ENCODE measurements at places on chromosomes 7 and 10. TPM values are rescaled to one million over a fixed set of nuclear protein-coding genes. Genes with fewer than 3 reads are reported as not detected.

- H3K27ac ChIP-seq = no peak overlapping the region
- peaks cover 68% of the 10 kb centered on the region for H3K27me3 ChIP-seq
- no peak for DNase-seq
- no peaks in the 10 kb centered on the region for H3K36me3 ChIP-seq
- no peak overlapping the region for H3K4me3 ChIP-seq
These were observed 32.1 kb downstream of the ADCYAP1R1 start for GRCh38 chr7:31084226-31084625.

DNA sequence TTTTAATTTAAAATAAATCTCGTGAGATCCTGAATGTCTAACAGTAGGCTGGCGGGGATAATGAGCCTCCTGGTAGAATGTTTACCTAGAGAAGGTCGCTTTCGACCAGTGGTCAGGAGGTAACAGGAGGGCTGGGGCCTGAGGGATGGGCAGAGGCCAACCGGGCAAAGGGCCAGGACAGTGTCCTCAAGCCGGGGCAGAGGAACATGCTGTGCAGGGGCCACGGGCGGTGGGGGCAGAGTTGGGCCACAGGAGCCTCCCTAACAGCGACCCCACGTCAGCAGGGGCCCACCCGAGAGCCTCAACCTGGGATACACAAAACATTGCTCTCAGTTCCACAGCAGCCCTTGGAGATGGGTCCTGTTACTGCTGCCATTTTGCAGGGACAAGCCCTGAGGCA, 14.5 kb downstream of the CFAP46 start:
- no peak for DNase-seq
- no peaks in the 10 kb centered on the region for H3K4me1 ChIP-seq
- no peak overlapping the region for H3K27ac ChIP-seq
- no peaks in the 10 kb centered on the region for H3K27me3 ChIP-seq

GRCh38 chr7:18145160-18145559, 117.5 kb upstream of the PRPS1L1 start:
- H3K36me3 ChIP-seq = no peaks in the 10 kb centered on the region
- no peak overlapping the region for H3K27ac ChIP-seq

- peaks cover 37% of the 10 kb centered on the region for H3K4me1 ChIP-seq
- no peak overlapping the region for H3K27ac ChIP-seq
- H3K36me3 ChIP-seq = no peaks in the 10 kb centered on the region
These were observed 22.4 kb upstream of the PPA1 start for GRCh38 chr10:70255329-70256299.

The SPAM1 gene
- not detected for total RNA-seq

The TBATA gene
- not detected for total RNA-seq

GRCh38 chr7:50782375-50783208, at the start of gene GRB10:
Gene GRB10 (minus strand): TSS chr7:50782896. CDS start chr7:50732322, 50,574 bp downstream.
- no peaks in the 10 kb centered on the region for H3K36me3 ChIP-seq
- H3K27me3 ChIP-seq = no peaks in the 10 kb centered on the region
- DNase-seq = no peak
- no peak within 1 kb of the TSS for H3K4me3 ChIP-seq

The COA1 gene
- 78.5 TPM for total RNA-seq

The RPS24 gene
- total RNA-seq = 1,764 TPM

DNA sequence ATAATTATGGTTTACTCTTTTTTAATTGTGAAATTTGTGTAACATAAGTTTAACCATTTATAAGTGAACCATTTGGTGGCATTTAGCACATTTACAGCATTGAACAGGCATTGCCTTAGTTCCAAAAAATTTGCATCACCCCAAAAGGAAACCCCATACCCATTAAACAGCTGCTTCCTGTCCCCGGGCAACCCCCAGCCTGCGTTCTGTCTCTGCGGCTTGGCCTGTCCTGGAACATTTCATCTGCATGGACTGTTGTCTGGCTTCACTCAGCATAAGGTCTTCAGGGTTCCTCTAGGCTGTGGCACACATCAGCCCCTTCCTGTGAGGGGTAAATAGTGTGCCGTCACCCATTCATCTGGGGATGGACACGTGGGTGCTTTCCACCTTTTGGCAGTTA, 6.9 kb downstream of the RET start:
- no peaks in the 10 kb centered on the region for H3K27me3 ChIP-seq
- H3K36me3 ChIP-seq = no peaks in the 10 kb centered on the region
- no peak overlapping the region for H3K4me3 ChIP-seq
- no peak overlapping the region for H3K27ac ChIP-seq
- DNase-seq = no peak

GRCh38 chr7:158820656-158821055, 8.7 kb downstream of the ESYT2 start:
- H3K27ac ChIP-seq = peak overlapping the region; percentile 92
- DNase-seq = no peak
- H3K4me3 ChIP-seq = peak overlapping the region; percentile 52
- no peaks in the 10 kb centered on the region for H3K27me3 ChIP-seq
- H3K4me1 ChIP-seq = peaks cover 60% of the 10 kb centered on the region

DNA sequence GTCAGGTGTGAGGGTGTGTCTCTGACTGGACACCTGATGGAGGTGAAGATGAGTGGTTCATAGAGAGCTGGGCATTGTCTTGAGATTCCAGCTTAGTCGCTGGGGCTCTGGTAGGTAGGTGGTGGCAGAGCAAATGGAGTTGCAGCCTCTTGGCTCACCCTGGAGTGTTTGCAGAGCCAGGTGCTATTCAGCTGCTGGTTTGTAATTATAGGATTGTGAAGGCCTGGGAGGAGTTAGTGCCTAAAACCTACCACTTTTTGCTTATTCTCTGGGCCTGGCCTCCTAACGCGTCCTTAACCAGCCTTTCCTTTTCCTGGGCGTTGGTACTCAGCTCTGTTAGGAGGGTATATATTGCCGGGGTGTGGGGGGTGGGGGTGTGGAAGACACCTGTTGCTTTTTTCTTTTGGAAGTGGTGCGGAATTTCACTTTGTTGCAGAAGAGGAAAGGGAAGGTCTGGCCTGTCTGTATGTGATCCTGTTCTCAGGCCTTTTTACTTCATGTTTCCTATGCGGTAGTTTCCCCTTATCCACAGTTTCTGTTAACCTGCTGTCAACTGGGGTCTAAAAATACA, 3.2 kb downstream of the PPRC1 start:
- H3K36me3 ChIP-seq = peaks cover 66% of the 10 kb centered on the region
- H3K27me3 ChIP-seq = no peaks in the 10 kb centered on the region
- DNase-seq = no peak
- no peak overlapping the region for H3K27ac ChIP-seq
- H3K4me1 ChIP-seq = peaks cover 33% of the 10 kb centered on the region

- no peak overlapping the region for H3K27ac ChIP-seq
- DNase-seq = no peak
- no peaks in the 10 kb centered on the region for H3K27me3 ChIP-seq
- H3K4me1 ChIP-seq = no peaks in the 10 kb centered on the region
- no peaks in the 10 kb centered on the region for H3K36me3 ChIP-seq
These were observed 20.1 kb downstream of the CACNA2D1 start for GRCh38 chr7:82423446-82423845.

The CHCHD2 gene
- 510 TPM for total RNA-seq

DNA sequence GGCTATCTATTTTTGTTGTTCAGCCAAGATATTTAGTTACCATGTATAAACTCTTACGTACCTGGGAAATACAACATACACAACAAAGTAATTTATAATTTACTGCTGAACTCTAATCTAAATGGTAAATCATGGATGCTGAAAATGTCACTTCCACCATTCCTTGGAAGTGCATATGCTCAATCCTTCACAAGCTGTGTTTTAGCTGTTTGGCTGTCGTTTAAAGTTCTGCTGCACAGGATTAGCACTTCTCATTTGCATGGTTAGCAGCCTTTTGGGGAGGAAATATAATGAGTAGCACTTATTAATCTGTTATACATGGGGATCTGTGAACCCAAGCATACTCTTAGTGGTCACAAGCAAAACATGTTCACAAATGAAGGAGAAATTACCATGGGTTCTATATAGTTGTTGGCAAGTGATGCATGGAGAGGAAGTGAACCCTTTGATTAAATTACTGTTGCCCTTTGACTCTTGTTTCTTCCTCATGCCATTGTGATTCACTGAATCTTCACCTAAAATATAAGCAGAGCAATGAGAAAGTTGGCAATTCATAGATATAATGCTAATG, 18.5 kb downstream of the PIK3CG start:
- no peaks in the 10 kb centered on the region for H3K27me3 ChIP-seq
- H3K4me1 ChIP-seq = no peaks in the 10 kb centered on the region
- no peak overlapping the region for H3K27ac ChIP-seq
- DNase-seq = no peak

DNA sequence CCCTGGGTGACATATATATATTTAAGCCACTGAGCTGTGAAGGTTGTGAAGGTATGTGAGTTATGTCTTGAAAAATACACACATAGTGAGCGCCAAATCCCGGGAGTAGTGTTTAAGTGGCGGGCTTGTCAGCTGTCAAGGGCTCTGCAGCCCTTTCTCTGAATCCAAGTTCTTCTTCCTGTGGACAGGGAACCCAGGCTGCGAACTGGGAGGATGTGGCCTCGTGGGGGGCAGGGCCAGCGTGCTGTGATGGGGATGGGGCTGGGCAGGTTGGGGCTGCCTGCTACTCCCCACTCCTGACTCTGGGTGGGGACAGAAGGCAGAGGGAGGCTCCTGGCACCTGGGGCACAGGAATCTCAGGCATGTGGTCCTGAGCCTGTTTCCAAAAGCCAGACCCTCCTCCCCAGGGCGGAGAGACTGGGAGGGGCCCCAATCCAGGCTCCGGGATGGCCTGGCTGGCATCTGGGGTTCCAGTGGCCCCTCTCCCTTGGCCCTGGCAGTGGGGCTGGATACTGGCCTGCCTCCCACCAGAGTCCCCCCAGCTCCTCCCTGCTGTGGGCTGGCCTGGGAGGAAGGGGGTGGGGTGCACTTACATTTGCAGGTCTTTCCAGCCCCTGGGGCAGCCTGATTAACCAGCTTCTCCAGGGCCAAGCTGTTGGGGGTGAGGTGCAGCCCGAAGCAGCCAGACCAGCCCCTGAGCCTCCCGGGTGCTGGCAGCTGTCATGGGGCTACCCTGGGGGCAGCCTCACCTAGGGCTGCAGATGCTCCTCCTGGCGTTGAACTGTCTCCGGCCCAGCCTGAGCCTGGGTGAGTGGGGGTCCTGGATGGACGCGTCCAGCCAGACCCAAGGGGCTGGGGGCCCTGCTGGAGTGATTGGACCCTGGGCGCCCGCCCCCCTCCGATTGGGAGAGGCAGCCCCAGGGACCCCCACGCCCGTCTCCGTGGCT, at the start of gene UPK3B:
UPK3B (plus strand) TSS at position 622 of the 947 bp plus-strand sequence; CDS start at position 723, 101 bp downstream.
- no peak for DNase-seq
- H3K4me1 ChIP-seq = peaks cover 22% of the 10 kb centered on the region
- no peaks in the 10 kb centered on the region for H3K36me3 ChIP-seq
- H3K4me3 ChIP-seq = 0 out of 2 replicates have a peak within 1 kb of the TSS, but pooled peaks have one; percentile 8
- no peaks in the 10 kb centered on the region for H3K27me3 ChIP-seq
- H3K27ac ChIP-seq = peak within 1 kb of the TSS; percentile 65

The DRGX gene
- total RNA-seq = not detected

DNA sequence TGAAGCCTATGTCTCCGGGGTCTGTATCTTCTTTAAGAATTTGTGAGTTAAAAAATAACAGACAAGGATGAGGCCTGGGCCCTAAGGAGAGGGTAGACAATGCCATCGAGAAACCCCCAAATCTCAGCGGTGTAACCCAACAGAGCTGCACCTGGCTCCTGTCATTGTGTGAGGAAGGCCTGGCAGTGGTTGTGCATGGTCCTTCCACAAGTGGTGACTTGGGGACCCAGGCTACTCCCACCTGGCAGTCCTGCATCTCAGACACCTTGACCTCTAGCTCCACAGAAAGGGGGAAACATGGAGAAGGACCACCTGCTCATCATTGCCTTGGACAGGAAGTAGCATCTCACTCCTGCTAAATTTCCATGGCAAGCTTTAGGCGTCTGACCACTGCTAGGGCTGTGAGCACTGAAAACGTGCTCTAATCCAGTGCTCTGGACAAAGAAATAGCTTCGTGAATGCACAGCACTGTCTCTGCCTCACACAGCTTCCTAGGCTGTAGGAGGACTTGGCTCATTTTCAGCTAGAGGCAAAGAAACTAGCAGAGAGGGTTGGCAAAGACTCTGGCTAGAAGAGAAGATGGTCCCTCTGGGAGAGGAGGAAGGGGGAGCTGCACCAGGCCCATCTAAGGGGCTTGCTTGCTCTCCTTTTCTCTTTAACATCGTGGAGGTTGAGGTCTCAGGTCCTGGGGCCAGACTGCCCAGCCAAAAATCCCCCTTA, 273.9 kb upstream of the ZMIZ1 start:
- DNase-seq = no peak
- no peaks in the 10 kb centered on the region for H3K4me1 ChIP-seq
- no peak overlapping the region for H3K4me3 ChIP-seq
- no peak overlapping the region for H3K27ac ChIP-seq

GRCh38 chr10:88157981-88158465, 294.6 kb downstream of the PTEN start:
- no peak overlapping the region for H3K27ac ChIP-seq
- no peak for DNase-seq
- no peaks in the 10 kb centered on the region for H3K4me1 ChIP-seq
- H3K4me3 ChIP-seq = no peak overlapping the region
- no peaks in the 10 kb centered on the region for H3K36me3 ChIP-seq

The TMEM176A gene
- total RNA-seq = not detected

DNA sequence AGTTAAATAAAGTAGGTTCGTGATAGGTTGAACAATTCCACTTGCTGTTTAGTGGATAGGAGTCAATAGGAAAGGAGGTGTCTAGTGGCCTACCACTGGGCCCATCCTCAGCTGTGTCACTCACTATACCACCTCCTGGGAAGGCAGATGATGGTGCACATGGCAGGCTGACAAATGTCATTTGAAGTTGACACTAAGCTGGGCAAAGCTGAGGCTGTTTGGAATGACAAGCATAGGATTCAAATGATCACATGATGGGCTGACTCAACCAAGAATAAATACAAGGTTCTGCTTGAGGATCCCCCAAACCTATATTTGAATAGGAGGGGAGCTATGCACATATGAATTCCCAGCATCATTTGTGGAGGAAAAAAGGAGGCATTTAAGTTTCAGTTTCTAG, 489.8 kb downstream of the RPS24 start:
- H3K27me3 ChIP-seq = no peaks in the 10 kb centered on the region
- no peaks in the 10 kb centered on the region for H3K36me3 ChIP-seq
- H3K4me3 ChIP-seq = no peak overlapping the region
- DNase-seq = no peak
- H3K27ac ChIP-seq = no peak overlapping the region
- no peaks in the 10 kb centered on the region for H3K4me1 ChIP-seq

- no peak overlapping the region for H3K4me3 ChIP-seq
- H3K4me1 ChIP-seq = peaks cover 5% of the 10 kb centered on the region
- no peaks in the 10 kb centered on the region for H3K27me3 ChIP-seq
These were observed 108.1 kb downstream of the ADAM22 start for GRCh38 chr7:88042157-88042556.

The TSPAN12 gene
- 7.4 TPM for total RNA-seq

DNA sequence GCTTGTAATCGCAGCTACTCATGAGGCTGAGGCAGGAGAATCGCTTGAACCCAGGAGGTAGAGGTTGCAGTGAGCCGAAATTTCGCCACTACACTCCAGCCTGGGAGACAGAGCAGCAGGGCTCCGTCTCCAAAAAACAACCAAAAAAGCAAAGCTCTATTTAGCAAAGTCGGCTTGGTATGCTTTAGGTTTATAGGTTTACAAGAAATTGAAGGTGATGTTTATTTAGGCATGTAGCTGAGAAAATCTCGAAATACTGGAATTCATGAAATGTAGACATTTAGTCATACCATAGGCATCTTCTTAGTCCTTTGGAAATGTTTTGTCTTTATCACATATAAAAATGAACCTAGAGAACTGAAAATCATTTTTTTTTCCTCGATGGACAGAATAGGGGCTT, 453.8 kb upstream of the ANKRD30A start:
- no peaks in the 10 kb centered on the region for H3K4me1 ChIP-seq
- H3K27ac ChIP-seq = no peak overlapping the region
- no peak for DNase-seq
- no peaks in the 10 kb centered on the region for H3K27me3 ChIP-seq
- H3K4me3 ChIP-seq = no peak overlapping the region
